Type B pancreatic cell (in vitro differentiated cells): ENCODE measurements at places on chromosomes 6 and 20. TPM values are rescaled to one million over a fixed set of nuclear protein-coding genes. Genes with fewer than 3 reads are reported as not detected.

DNA sequence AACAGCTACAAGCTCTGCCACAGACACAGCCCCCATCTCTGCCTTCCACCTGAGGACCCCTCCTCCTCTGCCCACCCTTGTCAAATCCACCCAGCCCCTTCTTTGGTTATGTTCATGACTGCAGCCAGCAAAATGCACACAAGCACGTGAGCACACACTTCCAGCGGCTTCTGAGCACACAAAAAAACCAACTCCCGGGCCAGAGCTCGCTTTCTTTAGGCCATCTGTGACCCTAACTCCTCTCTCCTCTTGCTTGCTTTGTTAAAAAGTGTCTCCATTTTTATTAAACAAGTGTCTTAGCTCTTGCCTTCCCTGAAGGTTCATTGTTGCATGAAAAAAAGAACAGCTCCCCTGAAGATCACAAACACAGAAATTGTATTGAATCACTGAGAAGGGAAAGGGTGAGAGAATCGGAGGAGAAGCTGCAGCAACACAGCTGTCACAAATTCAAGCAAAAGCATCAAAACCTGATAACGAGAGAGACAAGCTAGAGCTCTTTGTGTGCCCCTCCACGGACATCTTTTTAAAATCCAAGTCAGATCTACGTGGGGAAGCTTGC, 142.1 kb downstream of the CD83 start:
- no peak overlapping the region for H3K27ac ChIP-seq
- no peak overlapping the region for H3K4me3 ChIP-seq
- no peaks in the 10 kb centered on the region for H3K36me3 ChIP-seq
- H3K4me1 ChIP-seq = peaks cover 19% of the 10 kb centered on the region

GRCh38 chr20:44023515-44024371, 109.1 kb downstream of the TOX2 start:
- peaks cover 29% of the 10 kb centered on the region for H3K27me3 ChIP-seq
- no peak overlapping the region for H3K4me3 ChIP-seq
- no peaks in the 10 kb centered on the region for H3K36me3 ChIP-seq
- peaks cover 3% of the 10 kb centered on the region for H3K4me1 ChIP-seq

DNA sequence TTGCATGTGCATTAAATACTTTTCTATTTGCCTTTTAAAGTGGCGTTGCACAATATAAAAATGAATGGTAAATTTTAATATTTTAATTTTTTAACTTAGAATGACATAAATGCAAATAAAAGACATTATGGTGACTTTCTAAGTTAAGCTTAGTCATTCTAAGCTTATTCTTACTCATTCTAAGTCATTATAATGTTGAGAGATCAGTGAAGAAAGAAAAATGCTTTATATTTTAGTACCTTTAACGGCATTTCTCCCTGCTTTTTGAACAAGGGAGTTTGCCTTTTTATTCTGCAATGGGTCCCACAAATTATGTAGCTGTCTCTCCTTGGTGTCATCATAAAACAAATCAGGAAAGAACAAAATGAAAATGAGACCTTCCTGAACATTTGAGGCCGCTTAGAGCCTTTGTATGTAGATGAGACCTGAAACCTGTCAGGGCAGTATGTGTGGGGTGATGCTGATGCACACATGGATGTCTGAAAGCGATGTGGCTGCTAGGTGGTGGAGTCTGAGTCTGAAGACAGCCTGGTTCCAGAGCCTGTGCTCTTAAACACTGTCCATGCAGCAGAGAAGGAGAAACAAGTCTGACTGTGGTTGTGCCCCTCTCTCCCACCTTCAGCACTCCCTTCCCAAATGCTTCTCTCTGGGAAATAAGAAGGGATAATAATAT, 158.0 kb downstream of the PHF3 start:
- no peak overlapping the region for H3K27ac ChIP-seq
- H3K4me3 ChIP-seq = no peak overlapping the region
- DNase-seq = no peak
- no peaks in the 10 kb centered on the region for H3K4me1 ChIP-seq
- H3K36me3 ChIP-seq = no peaks in the 10 kb centered on the region
- H3K27me3 ChIP-seq = peaks cover 5% of the 10 kb centered on the region

DNA sequence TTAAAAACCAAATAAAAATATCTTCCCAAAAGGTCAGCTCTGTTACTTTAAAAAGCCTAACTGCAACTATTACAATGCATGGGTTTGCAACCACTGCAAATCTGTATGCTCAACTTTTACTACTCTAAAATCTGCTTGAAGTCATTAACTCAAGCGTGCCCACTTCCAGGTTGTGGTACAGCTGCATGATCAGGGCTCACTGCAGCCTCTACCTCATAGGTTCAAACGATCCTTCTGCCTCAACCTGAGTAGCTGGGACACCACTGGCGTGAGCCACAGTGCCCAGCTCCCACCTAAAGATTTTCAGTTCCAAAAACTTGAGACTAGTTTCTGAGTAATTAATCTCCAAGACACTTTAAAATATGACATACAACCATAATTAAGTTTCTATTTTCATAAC, 8.2 kb downstream of the DIDO1 start:
- no peak overlapping the region for H3K4me3 ChIP-seq
- H3K27ac ChIP-seq = peak overlapping the region; percentile 31
- DNase-seq = no peak
- H3K27me3 ChIP-seq = no peaks in the 10 kb centered on the region
- H3K4me1 ChIP-seq = peaks cover 71% of the 10 kb centered on the region

DNA sequence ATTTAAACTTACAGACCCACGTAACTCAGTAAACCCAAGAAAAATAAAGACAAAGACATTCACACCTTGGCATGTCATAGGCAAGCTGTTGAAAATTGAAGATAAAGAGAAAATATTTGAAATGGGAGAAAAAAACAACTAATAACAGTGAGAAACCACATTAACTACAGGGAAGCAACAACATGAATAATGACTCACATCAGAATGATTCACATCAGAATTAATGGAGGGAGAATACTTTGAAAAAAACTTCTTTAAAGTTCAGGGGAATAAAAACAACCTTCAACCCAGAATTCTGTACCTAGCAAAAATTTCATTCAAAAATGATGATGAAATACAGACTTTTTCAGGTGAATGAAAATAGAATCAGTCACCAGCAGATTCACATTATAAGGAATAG, 32.9 kb upstream of the SLC22A3 start:
- H3K4me3 ChIP-seq = no peak overlapping the region
- H3K27ac ChIP-seq = no peak overlapping the region
- H3K4me1 ChIP-seq = no peaks in the 10 kb centered on the region

- H3K4me1 ChIP-seq = peaks cover 28% of the 10 kb centered on the region
- peaks cover 20% of the 10 kb centered on the region for H3K36me3 ChIP-seq
- no peaks in the 10 kb centered on the region for H3K27me3 ChIP-seq
- DNase-seq = no peak
- peak overlapping the region; percentile 99 for H3K4me3 ChIP-seq
Observed at GRCh38 chr6:116682334-116682712, 1.3 kb downstream of the KPNA5 start.

DNA sequence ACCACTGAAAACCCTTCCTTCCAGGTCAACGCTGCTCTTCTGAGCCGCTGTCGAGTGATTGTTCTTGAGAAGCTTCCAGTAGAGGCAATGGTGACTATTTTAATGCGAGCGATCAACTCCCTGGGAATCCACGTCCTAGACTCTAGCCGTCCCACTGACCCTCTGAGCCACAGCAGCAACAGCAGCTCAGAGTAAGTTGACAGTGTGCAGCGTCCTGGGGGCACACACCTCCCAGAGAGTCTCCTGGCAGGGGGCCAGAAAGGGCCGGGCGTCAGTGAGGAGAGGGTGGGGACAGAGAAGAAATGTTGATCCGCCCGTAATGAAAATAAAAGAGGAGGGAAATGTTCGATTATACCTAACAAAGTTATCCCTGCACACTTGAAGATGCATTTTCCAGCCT, 5.0 kb downstream of the WRNIP1 start:
- H3K4me3 ChIP-seq = peak overlapping the region; percentile 62
- peaks cover 44% of the 10 kb centered on the region for H3K4me1 ChIP-seq
- H3K27ac ChIP-seq = peak overlapping the region; percentile 37
- no peak for DNase-seq
- H3K36me3 ChIP-seq = peaks cover 30% of the 10 kb centered on the region
- no peaks in the 10 kb centered on the region for H3K27me3 ChIP-seq

- H3K36me3 ChIP-seq = no peaks in the 10 kb centered on the region
- DNase-seq = no peak
- H3K4me3 ChIP-seq = no peak overlapping the region
- peaks cover 45% of the 10 kb centered on the region for H3K27me3 ChIP-seq
- no peaks in the 10 kb centered on the region for H3K4me1 ChIP-seq
- H3K27ac ChIP-seq = no peak overlapping the region
Observed at GRCh38 chr20:59630526-59630925, 26.2 kb downstream of the PHACTR3 start.

DNA sequence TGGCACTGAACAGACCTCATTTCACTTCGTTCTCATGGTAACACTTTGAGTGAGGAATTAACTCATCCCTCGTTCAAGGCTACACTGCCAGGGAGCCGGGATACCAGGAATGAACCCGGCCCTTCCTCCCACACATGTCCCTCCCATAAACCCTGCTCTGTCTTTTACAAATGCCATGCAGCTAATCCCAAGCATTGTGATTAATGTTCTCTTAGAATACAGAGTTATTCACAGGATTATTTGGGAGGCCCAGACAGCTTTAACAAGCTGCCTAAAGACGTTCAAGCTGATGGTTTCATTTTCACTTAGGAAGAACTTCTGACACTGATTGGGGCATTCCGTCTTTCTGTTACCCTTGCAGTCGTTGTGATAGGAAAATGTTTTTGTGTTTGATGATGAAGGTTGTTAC, 42.5 kb upstream of the CD83 start:
- peak overlapping the region; percentile 46 for H3K27ac ChIP-seq
- H3K4me1 ChIP-seq = peaks cover 13% of the 10 kb centered on the region
- no peaks in the 10 kb centered on the region for H3K27me3 ChIP-seq
- DNase-seq = no peak

DNA sequence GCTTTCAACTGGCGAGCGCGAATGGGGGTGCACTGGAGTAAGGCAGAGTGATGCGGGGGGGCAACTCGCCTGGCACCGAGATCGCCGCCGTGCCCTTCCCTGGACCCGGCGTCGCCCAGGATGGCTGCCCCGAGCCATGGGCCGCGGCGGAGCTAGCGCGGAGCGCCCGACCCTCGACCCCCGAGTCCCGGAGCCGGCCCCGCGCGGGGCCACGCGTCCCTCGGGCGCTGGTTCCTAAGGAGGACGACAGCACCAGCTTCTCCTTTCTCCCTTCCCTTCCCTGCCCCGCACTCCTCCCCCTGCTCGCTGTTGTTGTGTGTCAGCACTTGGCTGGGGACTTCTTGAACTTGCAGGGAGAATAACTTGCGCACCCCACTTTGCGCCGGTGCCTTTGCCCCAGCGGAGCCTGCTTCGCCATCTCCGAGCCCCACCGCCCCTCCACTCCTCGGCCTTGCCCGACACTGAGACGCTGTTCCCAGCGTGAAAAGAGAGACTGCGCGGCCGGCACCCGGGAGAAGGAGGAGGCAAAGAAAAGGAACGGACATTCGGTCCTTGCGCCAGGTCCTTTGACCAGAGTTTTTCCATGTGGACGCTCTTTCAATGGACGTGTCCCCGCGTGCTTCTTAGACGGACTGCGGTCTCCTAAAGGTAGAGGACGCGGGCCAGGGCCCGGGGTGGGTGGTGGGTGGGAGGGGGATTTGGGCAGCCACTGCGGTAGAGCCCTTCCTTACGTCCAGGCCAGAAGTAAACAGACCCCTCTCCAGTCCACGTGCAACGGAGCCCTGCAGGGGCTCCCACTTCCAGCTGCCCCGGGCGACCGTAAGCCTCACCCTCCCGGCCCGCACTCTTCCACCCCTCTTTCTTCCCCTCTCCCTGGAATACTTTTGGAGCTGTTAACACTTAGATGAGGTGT, 998 bp downstream of the BMP2 start:
- no peak for DNase-seq
- peaks cover 30% of the 10 kb centered on the region for H3K4me1 ChIP-seq
- H3K4me3 ChIP-seq = peak overlapping the region; percentile 86
- peaks cover 61% of the 10 kb centered on the region for H3K27me3 ChIP-seq
- peak overlapping the region; percentile 62 for H3K27ac ChIP-seq

GRCh38 chr6:164665328-164665727, 644.1 kb downstream of the C6orf118 start:
- no peaks in the 10 kb centered on the region for H3K4me1 ChIP-seq
- no peak for DNase-seq
- H3K36me3 ChIP-seq = no peaks in the 10 kb centered on the region
- no peak overlapping the region for H3K4me3 ChIP-seq
- H3K27ac ChIP-seq = no peak overlapping the region

DNA sequence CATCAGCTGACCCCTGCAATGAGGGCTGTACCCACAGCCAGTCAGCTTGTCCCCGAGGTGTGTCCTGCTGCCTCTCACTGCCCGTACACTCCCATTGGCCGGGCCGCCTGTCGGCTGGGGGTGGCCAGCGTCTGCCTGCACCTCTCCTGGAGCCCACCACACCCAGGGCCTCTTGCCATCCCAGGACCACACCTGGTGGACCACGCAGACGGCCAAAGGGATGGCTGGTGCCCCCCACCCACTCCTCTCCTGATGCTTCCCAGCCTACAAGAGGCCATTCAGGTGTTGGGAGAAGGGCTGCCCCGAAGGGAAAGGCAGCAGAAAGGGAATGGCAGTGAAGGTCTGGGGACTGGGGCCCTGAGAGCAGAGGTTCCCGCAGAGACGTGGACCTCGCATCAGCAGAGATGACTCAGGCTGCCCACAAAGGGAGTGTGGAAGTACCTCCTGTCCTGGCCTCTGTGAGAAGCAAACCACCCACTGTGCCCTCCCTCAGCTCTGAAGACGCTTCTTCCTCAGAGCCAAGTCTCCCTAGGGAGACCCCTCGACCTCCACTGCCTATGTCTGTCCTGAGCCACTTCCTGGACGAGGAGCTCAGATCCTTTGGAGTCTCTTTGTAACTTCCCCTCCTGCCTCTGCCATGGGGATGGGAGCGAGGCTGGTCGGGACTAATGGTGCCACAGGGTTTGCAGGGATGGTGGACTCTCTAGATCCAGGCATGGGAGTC, 60.9 kb downstream of the PYGB start:
- H3K4me3 ChIP-seq = no peak overlapping the region
- no peak for DNase-seq
- H3K4me1 ChIP-seq = peaks cover 11% of the 10 kb centered on the region
- no peak overlapping the region for H3K27ac ChIP-seq
- no peaks in the 10 kb centered on the region for H3K27me3 ChIP-seq

DNA sequence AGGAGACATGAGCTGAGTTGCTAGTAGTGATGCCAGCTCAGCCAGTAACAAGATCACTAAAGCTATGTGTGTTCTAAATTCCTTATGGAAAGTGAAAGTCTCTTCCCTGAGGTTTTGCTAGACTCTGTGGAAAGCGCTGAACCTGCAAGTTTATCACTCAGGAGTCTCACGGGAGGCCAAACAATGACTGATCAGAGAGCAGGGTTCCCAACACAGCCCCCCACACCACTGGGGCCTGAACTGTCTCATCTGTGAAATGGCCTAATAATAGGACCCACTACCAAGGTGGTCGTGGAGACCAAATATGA, 19.9 kb downstream of the ACSS1 start:
- no peak for DNase-seq
- no peaks in the 10 kb centered on the region for H3K36me3 ChIP-seq
- no peak overlapping the region for H3K27ac ChIP-seq
- H3K4me3 ChIP-seq = no peak overlapping the region
- H3K4me1 ChIP-seq = peaks cover 29% of the 10 kb centered on the region
- no peaks in the 10 kb centered on the region for H3K27me3 ChIP-seq

CALHM4 gene
- total RNA-seq = not detected in 2 replicates

PEX7 gene
- total RNA-seq = 5.4 and 7.1 TPM in 2 replicates

TNNC2 gene
- total RNA-seq = 2.1 TPM in 1 of 2 replicates, not detected in the other

DOK5 gene
- 2.2 and 26.9 TPM in 2 replicates for total RNA-seq

TINAG gene
- total RNA-seq = 0.33 TPM in 1 of 2 replicates, not detected in the other

REPS1 gene
- total RNA-seq = 57.0 and 95.8 TPM in 2 replicates

SERAC1 gene
- 11.2 and 12.4 TPM in 2 replicates for total RNA-seq

BPIFA1 gene
- total RNA-seq = 0.69 and 0.97 TPM in 2 replicates

CCDC167 gene
- 28.1 and 38.3 TPM in 2 replicates for total RNA-seq

PTP4A1 gene
- total RNA-seq = 85.6 and 133 TPM in 2 replicates
